ENCODE measurements at places on chromosomes 6 and 20. TPM values are rescaled to one million over a fixed set of nuclear protein-coding genes. Genes with fewer than 3 reads are reported as not detected.

The KCNB1 gene
- total RNA-seq, result not detected

The TREM1 gene
- total RNA-seq, result not detected

The CDH4 gene
- total RNA-seq, result 0.10 TPM

The C6orf15 gene
- total RNA-seq, result not detected

The CCN6 gene
- total RNA-seq, result 0.90 TPM

The HLA-DQB2 gene
- 0.82 TPM for total RNA-seq

The VGLL2 gene
- total RNA-seq, result not detected

The TMEM200A gene
- total RNA-seq, result 0.54 TPM

The VNN1 gene
- total RNA-seq, result not detected

The ENPP1 gene
- total RNA-seq, result 0.32 TPM

The EPPIN gene
- not detected for total RNA-seq

The PRKN gene
- total RNA-seq, result 0.13 TPM

The TRIM39 gene
- 33.0 TPM for total RNA-seq

The BPIFA1 gene
- not detected for total RNA-seq

The PGBD1 gene
- 2.7 TPM for total RNA-seq

The FGD2 gene
- 0.87 TPM for total RNA-seq

The LAMA4 gene
- not detected for total RNA-seq

The COL11A2 gene
- total RNA-seq, result 0.60 TPM

The HDGFL1 gene
- total RNA-seq, result not detected

The SPTLC3 gene
- total RNA-seq, result 0.23 TPM

The CSE1L gene
- 151 TPM for total RNA-seq

The MYT1 gene
- not detected for total RNA-seq

The WFDC5 gene
- not detected for total RNA-seq

The OLIG3 gene
- not detected for total RNA-seq

The SOD2 gene
- 116 TPM for total RNA-seq

The CRIP3 gene
- not detected for total RNA-seq

The SCRT2 gene
- total RNA-seq, result not detected

The PBOV1 gene
- total RNA-seq, result not detected

All from activated T-cell treated with anti-CD3 and anti-CD28 coated beads, Interleukin-2, amount 50 U/mL, for 4 hours (primary cell).